ENCODE measurements at places on chromosomes 2 and 18. TPM values are rescaled to one million over a fixed set of nuclear protein-coding genes. Genes with fewer than 3 reads are reported as not detected.

Gene ZNF396
- total RNA-seq = 0.95 TPM

Gene IL1RL2
- total RNA-seq = not detected

Gene EVA1A
- total RNA-seq = not detected

Gene GKN1
- total RNA-seq = not detected

Gene FBXO36
- 0.71 TPM for total RNA-seq

Gene HNRNPLL
- total RNA-seq = 104 TPM

Gene TFCP2L1
- 0.28 TPM for total RNA-seq

Gene TCF4
- 0.28 TPM for total RNA-seq

Gene IL36G
- total RNA-seq = not detected

Gene RUFY4
- 3.2 TPM for total RNA-seq

Gene ELOA2
- not detected for total RNA-seq

Gene IL1F10
- not detected for total RNA-seq

Gene CD207
- not detected for total RNA-seq

Gene CTAGE1
- not detected for total RNA-seq

Gene SAG
- not detected for total RNA-seq

Gene CFC1B
- not detected for total RNA-seq

Gene PROC
- total RNA-seq = not detected

Gene CIDEA
- not detected for total RNA-seq

Gene THSD7B
- total RNA-seq = not detected

Gene EGR4
- total RNA-seq = not detected

Gene G6PC2
- not detected for total RNA-seq

Gene SALL3
- not detected for total RNA-seq
